ENCODE measurements at places on chromosomes 3 and 15.

DNA sequence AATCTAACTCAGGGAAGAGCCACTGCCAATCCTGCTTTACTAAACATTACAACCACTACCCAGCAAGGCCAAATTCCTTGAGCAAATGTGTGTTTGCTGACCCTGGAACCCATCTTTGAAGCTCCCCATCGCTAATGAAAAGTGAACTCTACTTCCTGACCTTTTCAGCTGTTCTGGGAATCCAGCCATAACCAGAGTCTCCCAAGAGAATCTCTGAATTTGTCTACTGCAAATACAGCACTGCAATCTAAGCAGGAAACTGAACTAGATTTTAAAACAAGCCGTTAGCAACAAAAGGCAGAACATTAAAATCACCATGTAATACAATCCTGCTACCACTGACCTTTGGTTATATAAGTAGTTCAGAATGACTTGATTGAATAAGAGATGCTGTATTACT, 309.2 kb downstream of the MAGI1 start:
- no peak for DNase-seq

DNA sequence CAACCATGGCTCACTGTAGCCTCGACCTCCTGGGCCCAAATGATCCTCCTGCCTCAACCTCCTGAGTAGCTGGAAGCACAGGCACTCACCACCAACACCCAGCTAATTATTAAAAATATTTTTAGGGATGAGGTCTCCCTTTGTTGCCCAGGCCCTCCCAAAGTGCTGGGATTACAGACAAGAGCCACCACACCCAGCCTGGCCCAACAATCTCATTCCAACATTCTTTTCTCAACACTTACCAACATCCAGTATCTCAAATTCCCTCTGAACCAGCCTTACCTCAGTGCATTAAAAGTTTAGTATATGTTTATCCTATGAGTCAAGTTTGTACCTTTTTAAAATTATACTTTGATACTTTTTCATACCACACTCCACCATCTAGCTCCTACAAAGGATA, 25.0 kb downstream of the ANXA2 start:
- no peak for DNase-seq

DNA sequence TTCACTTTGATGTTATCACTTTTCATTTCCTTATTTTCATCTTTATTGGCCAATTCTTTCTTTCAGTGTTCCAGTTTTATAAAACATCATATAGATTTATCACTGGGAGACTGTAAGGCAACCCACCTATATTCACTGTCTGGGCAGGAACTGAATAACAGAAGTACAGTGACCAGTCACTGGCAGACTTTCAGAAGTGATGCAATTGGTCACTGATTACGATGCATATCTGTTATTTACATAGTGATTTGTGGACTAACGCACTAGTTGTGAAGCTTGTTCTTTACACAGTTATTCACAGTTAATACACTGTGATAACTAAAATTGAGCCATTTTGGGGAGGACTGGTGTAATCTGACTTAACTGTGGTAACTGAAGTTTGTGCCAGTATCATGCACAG, 190.2 kb upstream of the DPH6 start:
- DNase-seq = no peak

- DNase-seq = no peak
Measured at GRCh38 chr3:119148493-119149180, 2.7 kb downstream of the TEX55 start.

DNA sequence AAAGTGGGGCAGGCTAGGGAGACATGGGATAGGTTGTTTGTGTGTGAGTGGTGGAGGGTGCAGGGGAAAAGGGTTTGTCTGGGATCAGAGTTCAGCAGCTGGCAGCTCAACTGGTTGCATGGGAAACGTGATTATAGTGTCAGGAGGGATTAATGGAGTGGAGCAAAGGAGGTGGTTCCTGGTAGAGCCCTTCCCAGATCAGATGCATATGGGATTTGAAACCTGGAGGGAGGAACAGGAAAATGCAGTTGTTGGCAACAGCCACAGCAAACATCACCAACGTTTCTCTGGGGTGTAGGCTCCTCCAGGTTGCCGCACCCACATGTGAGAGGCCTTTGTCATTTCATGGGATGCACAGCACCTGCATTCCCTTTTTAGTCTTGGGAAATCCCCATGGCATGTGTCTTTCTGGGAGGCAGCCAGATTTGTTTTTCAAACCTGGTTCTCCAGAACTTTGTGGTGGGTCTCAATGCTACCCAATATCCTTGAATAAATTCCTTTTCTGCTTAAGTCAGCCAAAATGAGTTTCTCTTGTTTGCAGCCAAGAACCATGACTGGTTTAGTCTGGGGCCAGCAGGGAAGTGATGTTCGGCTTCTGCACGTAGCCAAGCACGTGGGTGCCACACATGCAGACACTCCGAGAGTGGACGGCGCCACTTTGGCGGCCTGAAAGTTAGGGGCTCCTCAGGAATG, 61.3 kb downstream of the BDH1 start:
- DNase-seq = no peak

DNA sequence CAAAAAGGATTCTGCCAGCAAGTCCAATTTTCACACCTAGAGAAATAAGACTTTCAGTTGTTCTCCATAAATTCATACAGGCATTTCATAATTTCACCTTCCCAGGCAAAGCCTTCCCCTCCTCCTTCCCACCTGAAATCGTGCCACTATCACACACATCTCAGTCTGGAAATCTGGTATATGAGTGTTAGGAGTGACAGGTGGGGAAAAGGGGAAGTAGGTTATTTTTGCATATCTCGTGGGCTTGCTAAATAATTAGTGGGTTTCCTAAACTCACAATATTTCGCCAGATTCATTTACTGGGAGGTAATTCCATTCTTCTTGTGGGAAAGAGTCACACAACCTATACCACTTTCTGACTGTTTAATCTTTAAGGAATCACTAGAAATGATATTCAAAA, 7.4 kb downstream of the ALDH1A2 start:
- no peak for DNase-seq

GRCh38 chr3:197750396-197750831, 731 bp downstream of the FYTTD1 start:
- DNase-seq = peak; percentile 73

- DNase-seq = no peak
Measured at GRCh38 chr15:78909160-78909695, 35.6 kb downstream of the CTSH start.

DNA sequence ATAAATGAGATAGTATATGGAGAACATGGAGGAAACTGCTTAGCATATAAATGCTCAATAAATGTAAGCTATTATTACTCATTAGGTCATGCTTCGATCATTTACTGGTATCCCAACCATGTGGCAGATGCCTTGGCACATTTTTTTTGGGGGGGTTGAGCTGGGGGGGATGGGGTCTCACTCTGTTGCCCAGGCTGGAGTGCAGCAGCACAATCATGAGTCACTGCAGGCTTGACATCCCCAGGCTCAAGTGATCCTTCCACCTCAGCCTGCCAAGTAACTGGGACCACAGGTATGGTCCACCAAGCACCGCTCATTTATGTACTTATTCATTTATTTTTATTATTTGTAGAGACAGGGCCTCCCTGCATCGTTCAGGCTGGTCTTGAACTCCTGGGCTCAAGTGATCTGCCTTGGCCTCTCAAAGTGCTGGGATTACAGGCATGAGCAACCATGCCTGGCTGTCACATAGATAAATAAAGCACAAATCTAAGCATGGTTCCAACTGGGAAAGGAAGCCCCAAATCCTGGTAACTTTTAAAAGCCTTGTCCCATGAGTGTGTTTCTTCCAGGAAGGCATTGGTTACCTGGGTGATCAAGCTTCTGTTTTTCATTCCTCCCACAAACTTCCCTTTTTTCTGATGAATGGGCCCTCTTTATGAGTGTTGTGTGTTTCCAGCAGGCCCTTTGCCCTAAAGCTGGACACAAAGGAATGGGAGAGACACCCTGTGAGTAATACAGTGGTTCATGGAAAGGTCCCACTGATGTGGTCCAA, 147.4 kb upstream of the UMPS start:
- DNase-seq = no peak

GRCh38 chr3:126946405-126946804, 36.5 kb upstream of the PLXNA1 start:
- DNase-seq = no peak

DNA sequence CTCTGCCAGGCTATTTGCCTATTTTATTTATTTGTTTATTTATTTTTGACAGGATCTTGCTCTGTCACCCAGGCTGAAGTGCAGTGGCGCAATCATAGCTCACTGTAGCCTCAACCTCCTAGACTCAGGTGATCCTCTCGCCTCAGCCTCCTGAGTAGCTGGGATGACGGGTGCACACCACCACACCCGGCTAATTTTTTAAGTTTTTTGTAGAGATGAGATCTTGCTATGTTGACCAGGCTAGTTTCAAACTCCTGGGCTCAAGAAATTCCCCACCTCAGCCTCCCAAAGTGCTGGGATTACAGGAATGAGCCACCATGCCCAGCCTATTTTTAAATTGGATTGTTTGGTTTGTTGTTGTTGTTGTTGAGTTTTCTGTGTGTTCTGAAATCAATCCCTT, 5.5 kb downstream of the NDUFB5 start:
- DNase-seq = no peak

GRCh38 chr3:114727373-114727772, 419.7 kb downstream of the ZBTB20 start:
- no peak for DNase-seq

DNA sequence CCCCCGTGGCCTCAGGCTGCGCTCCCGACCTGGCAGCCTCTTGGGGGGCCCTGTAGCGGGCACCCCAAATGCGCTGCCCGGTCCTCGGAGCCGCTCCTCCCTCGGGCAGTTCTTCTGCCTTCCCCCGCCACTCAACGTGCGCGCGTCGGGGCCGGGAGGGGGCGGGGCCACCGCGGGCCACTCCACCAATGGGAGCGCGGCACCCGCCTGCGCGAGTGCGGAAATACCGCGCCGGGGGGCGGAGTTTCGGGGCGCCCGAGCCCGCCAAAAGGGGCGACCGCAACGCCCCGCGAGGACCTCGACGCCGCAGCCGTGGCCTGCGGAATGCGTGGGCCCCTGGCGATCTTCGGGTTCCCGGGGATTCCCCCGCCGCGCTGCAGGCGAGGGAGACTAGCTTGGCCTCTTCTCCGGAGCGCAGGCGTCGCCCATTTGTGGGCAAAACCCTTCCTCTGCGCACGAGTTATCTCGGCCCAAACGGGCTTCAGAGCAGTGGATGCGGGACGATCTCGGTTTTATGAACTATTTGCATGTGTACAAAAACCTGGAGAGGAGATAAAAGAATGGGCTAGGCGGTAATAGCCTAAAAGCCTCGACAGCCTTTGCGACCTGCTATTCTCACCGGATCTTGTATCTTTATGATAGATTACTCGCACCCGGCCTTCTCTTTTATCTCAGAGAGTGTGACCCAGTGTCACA, at the start of gene TASOR:
TSS of gene TASOR (minus strand) at position 144 of the 696 bp plus-strand sequence. CDS start 259 bp downstream, outside the sequence.
- peak; percentile 89 for DNase-seq

- no peak for DNase-seq
Measured at GRCh38 chr3:72301779-72302178, 516.8 kb upstream of the PROK2 start.

DNA sequence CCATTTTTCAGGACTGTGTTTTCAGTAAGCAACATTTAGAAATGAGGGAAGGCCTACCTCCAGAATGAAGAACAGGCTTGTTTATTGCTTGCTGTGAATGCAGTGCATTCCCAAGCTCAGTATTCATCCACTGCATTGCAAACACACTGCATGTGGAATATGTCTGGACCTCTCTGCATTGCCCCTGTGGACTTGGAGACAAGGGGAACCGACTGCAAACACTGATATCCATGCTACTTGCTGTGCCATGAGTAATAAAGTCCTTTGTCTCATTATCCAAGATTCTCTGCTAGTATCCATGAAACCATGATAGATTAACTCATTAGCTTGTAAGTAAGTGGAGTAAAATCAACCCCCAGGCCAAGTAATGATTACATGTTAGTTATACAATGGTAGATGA, 301.2 kb upstream of the NR2E3 start:
- no peak for DNase-seq

GRCh38 chr3:192188218-192188835, 539.0 kb downstream of the FGF12 start:
- DNase-seq = peak; percentile 41

DNA sequence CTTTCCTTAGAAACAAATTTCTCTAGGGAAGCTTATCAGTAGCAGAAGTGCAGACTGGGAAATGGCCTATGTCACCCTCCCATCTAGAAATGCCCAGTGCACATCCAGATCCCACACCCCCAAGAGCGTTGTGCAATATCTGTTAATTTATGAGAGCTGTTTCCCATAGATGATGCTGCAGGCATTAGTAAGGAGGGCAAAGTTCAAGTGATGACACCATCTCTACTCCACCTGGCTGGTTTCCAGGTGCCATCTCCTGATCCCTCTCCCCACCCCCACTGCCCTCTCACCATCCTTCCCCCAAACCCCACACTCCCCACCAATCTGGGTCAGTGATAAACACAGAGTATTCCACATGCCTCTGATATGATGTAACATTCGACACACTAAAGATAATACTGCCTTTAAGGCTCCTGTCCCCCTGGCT, 39.4 kb downstream of the AGTR1 start:
- DNase-seq = no peak

DNA sequence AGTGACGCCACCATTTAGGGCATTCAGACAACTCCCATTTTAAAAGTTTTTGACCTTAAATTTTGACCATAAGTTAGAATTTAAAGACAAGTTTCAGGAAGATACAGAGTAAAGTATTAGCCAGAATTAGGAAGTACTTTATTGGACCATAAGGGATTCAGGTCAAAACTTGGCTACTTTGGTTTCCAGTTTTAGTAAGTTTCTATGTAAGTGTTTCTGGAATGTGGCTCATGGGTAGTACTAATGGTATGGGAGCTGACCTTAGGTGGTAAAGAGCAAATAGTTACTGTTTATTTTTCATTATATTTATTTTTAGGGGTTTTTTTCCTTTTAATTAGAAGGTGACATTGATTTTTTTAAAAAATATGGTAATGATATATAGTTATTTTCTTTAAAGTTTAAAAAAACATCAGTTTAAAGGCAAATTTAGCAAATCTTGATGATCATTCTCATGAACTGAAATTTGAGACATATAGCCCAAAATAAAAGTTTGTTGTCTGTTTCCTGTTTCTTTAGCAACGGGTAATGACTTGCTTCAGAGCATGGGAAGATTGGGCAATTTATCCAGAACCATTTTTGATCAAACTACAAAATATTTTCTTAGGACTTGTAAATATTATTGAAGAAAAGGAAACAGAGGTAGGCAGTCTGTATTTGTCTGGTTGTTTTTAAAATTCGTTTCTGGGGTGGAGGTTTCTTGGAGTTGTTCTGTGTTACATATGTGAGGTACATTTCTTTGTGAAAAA, 34.3 kb downstream of the U2SURP start:
- DNase-seq = no peak

- no peak for DNase-seq
Measured at GRCh38 chr3:100496711-100497261, 4.4 kb downstream of the TMEM45A start.
